ENCODE measurements at places on chromosomes 12 and 14.

DNA sequence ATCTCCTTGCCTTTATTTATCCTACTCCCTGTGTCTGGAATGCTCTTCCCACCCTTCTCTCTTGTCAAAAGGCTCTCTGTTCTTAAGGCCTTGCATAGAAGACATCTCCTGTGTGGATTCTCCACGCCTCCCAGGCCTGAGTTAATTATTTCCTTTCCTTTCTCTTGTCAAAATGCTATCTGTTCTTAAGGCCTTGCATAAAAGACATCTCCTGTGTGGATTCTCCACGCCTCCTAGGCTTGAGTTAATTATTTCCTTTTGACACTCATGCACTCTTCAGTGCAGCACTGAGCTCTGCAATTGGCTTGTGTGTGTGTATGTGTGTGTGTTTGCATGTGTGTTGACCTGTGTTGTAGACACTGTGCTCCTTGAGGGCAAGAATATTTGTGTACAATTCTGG lies 52.1 kb upstream of the DCD start:
- DNase-seq, result no peak

DNA sequence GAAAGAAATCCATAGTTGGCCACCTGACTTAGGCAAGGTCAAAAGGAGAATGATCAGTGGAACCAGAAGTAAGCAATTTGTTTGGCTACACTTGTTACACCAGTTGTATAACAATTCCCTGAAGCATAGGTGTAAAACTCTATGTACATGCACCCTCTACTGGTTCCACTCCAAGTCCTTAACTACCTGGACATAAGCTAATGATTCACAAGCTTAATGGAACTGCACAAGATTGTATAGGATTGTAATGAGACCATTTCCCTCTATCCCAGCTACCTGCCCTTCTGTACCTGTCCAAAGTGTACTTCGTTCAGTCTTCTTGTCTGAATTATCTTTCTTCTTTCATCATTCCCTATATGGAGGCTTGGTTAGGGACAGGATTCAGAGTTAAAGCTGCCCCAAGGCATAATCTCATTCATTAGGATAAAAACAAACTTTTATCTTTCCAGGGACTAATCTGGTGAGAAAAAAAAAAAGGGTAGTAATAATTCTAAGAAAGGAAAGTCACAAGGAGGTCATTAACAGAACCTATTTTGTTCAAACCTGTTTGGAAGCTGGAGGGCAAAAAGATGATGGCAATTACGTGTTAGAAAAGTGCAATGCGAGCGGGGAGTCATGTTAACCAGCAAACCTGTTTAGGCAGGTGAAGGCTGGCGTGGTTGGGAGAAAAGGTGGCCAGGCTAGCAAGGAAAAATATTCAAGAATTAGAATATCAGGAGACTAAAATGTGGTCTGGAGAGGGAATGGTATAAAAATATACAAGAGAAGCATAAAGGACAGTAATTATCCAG lies 2.8 kb upstream of the TMEM52B start:
- no peak for DNase-seq

DNA sequence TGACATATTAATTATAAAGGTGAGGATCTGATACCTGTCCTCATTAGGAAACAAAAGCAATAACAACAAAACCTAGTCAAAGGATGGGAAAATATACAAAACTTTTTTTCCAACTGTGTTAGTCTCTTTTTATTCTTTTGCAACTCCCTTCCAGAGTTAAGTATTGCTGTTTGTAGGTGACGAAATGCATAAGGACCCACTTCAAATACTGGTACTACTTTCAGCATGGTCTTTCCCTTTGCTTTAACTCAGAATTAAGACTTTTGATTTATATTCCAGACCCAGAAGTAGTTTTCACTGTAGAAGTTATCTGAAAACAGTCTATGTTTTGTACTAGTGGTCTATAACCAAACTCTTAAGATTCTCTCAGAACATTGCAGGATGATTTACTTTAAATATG lies 34.1 kb upstream of the ABCC9 start:
- no peak for DNase-seq

- no peak for DNase-seq
These were observed 769.3 kb upstream of the FLRT2 start for GRCh38 chr14:84760489-84761126.

DNA sequence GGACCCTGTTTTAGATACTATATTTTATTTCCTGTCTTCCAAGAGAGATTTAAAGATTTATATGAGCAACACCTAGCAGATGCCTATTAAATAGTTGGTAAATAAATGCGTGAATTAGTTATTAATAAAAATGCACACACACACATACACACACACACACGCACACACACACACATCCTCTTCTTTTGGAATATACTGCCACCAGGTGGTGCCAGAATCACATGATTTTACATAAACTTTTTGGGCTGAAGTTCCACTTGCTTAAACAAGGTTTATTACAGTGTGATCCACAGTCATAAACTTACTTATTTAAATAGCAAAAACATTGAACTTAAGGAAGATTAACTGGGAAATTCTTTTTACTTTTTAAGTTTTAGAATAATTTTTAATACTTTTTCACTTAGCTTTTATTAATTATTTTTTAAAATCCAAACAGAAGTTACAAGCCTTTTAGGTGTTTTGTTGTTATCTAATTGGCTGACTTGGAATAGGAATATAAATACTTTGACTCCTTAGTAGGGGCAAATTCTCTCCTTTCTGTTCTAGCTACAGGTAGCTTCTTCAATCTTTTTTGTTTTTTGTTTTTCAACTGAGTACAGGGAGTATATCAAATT lies 17.5 kb downstream of the RAD51B start:
- peak; percentile 47 for DNase-seq

- DNase-seq, result no peak
These were observed 376.7 kb downstream of the ZFP36L1 start for GRCh38 chr14:68416171-68416570.

DNA sequence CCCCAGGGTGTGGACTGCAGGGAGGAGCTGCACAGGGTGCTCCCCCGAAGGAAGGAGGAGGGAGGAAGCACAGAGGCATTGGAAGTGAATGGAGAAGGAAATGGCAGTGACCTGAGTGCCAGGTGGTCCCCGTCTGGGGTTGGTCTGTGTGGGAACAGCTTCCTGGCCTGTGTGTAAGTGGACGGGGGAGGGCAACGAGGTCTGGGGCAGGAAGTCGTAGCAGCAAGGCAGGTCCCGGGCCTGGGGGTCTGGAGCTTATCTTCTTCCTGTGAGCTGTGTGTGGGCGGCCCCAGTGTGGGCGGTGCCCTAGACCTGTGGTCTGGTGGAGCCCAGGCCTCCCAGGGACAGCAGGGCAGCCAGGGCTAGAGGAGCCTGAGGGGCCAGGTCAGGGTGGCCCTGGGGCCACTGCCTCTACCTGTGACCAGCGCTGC lies 382.1 kb downstream of the TMEM121 start:
- no peak for DNase-seq

All from NCI-H1092 treated with DMSO at 0.1 percent for 48 hours (cell line).